Neural crest cell (in vitro differentiated cells): ENCODE measurements at places on chromosomes 11 and 22. TPM values are rescaled to one million over a fixed set of nuclear protein-coding genes. Genes with fewer than 3 reads are reported as not detected.

- H3K4me1 ChIP-seq, result no peaks in the 10 kb centered on the region
- H3K27ac ChIP-seq, result no peak overlapping the region
- H3K4me3 ChIP-seq, result no peak overlapping the region
- DNase-seq, result no peak
Observed at GRCh38 chr11:55697817-55698216, 35.8 kb downstream of the OR4C6 start.

EPS8L2 gene
- 2.6 and 3.9 TPM in 2 replicates for total RNA-seq

GRCh38 chr22:37137131-37137530, 12.6 kb downstream of the IL2RB start:
- H3K27ac ChIP-seq, result no peak overlapping the region
- no peak for DNase-seq
- no peaks in the 10 kb centered on the region for H3K36me3 ChIP-seq

DNA sequence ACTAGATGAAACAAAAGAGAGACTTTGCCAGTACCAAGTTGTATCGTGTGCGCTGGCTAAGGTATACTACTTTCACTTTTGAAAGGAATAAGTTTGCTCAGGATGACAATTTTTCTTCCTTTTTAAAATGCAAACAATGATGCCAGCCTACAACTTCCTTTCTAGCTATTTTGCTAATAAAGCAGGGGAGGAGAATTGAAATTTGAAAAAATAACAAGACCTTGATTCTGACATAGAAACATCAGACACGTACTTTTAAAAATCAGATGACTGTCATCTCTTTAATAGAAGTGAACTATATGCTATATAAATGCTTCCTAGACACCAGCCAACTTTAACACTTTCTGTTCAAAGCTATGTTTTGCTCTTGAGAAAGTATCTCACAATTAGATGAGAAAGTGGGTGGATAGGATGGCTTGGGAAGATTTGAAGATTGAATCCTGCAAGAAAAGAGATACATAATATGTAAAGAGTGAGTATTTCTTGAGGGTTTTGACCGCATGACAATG, 41.7 kb upstream of the BLID start:
- H3K4me3 ChIP-seq, result no peak overlapping the region
- peaks cover 58% of the 10 kb centered on the region for H3K4me1 ChIP-seq
- no peaks in the 10 kb centered on the region for H3K36me3 ChIP-seq
- no peak for DNase-seq

TTC9C gene
- 44.7 and 49.2 TPM in 2 replicates for total RNA-seq

- no peak overlapping the region for H3K4me3 ChIP-seq
- H3K27ac ChIP-seq, result no peak overlapping the region
- H3K36me3 ChIP-seq, result no peaks in the 10 kb centered on the region
- H3K4me1 ChIP-seq, result no peaks in the 10 kb centered on the region
Observed at GRCh38 chr22:47659467-47660223, 897.2 kb downstream of the TBC1D22A start.

DNA sequence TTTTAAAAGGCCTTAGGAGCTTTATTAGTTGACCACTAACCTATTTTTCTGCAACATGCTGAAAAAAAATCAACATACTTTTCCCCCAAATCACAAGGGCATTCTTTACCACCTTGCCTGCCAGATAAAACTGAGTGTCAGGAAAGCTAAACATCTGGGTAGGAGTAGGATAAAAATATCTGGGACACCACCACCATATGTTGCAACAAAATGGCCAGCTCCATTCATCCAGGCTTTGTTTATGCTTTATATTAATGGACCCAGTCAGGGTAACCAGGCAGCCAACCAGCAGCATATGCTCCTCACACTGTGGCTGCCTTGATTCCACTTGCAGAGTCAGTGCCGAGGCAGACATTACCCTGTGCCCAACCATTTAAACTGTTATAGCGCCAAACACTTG, 1024.5 kb downstream of the LRRC4C start:
- no peak overlapping the region for H3K27ac ChIP-seq
- no peaks in the 10 kb centered on the region for H3K27me3 ChIP-seq
- peaks cover 4% of the 10 kb centered on the region for H3K4me1 ChIP-seq
- DNase-seq, result no peak
- H3K4me3 ChIP-seq, result no peak overlapping the region

LMO1 gene
- 1.5 and 1.8 TPM in 2 replicates for total RNA-seq

PIM3 gene
- 29.9 and 31.0 TPM in 2 replicates for total RNA-seq

PICALM gene
- total RNA-seq, result 109 and 111 TPM in 2 replicates

- H3K4me1 ChIP-seq, result no peaks in the 10 kb centered on the region
- no peak overlapping the region for H3K27ac ChIP-seq
- no peaks in the 10 kb centered on the region for H3K27me3 ChIP-seq
- H3K4me3 ChIP-seq, result no peak overlapping the region
- H3K36me3 ChIP-seq, result peaks cover 28% of the 10 kb centered on the region
Observed at GRCh38 chr11:31499576-31500178, 9.7 kb downstream of the IMMP1L start.

- H3K36me3 ChIP-seq, result peaks cover 6% of the 10 kb centered on the region
- no peaks in the 10 kb centered on the region for H3K4me1 ChIP-seq
- no peaks in the 10 kb centered on the region for H3K27me3 ChIP-seq
Observed at GRCh38 chr22:31451709-31452571, 37.7 kb downstream of the EIF4ENIF1 start.

GPHA2 gene
- not detected in 2 replicates for total RNA-seq

- no peaks in the 10 kb centered on the region for H3K27me3 ChIP-seq
- no peaks in the 10 kb centered on the region for H3K4me1 ChIP-seq
- no peaks in the 10 kb centered on the region for H3K36me3 ChIP-seq
- no peak overlapping the region for H3K4me3 ChIP-seq
- DNase-seq, result no peak
- no peak overlapping the region for H3K27ac ChIP-seq
Observed at GRCh38 chr11:16911186-16911585, 103.0 kb downstream of the PLEKHA7 start.

GRCh38 chr22:44276041-44276440, 36.7 kb downstream of the SHISAL1 start:
- peaks cover 3% of the 10 kb centered on the region for H3K27me3 ChIP-seq
- H3K4me3 ChIP-seq, result peak overlapping the region; percentile 2
- peak overlapping the region; percentile 97 for H3K27ac ChIP-seq

DNA sequence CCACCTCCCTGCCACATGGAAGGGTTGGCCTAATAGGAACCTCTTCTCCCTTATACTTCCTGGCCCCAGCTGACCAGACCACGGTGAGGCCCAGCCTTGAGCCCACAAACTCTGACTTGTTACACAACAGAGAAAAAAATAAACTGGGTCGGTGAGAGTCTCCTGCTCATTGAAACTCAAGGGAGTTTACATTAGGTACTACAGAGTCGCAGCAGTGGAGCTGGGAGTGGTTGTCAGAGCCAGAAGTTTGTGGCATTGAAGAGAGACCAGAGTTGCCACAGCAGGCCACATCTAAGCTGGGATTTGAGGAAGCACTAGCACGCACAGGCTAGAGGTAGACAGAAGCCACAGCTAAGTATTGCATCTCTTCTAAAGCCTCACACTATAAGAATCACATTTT, 296.2 kb downstream of the DDX10 start:
- H3K27me3 ChIP-seq, result no peaks in the 10 kb centered on the region
- no peak for DNase-seq
- no peaks in the 10 kb centered on the region for H3K36me3 ChIP-seq
- H3K4me1 ChIP-seq, result peaks cover 19% of the 10 kb centered on the region

- H3K36me3 ChIP-seq, result no peaks in the 10 kb centered on the region
- DNase-seq, result no peak
- no peak within 1 kb of the TSS for H3K27ac ChIP-seq
Observed at GRCh38 chr11:124865181-124865901, at the start of gene ROBO3. ROBO3 (plus strand) TSS chr11:124865432; CDS start chr11:124865578, 146 bp downstream.

DNA sequence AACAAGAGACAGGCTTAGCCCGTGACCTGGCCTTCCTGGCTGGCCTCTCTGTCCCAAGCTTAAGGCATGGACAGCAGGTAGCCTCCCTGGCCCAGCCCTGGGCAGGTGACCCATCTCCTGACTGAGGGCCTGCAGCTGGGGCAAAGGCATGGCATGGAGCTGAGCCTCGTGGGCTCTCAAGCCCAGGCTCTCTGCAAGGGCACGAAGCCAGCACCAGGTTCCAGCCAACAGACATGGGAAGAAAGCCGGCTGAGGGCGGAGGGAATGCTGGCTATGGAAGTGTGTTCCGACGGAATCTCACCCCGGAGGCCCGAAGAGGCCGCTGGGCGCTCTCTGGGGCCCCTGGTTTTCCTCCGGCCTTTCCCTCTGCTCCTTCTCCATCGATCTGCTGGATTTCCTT, 12.9 kb downstream of the DNAL4 start:
- no peak overlapping the region for H3K27ac ChIP-seq
- H3K36me3 ChIP-seq, result no peaks in the 10 kb centered on the region
- H3K4me1 ChIP-seq, result peaks cover 15% of the 10 kb centered on the region
- H3K27me3 ChIP-seq, result no peaks in the 10 kb centered on the region
- H3K4me3 ChIP-seq, result no peak overlapping the region

- H3K36me3 ChIP-seq, result no peaks in the 10 kb centered on the region
- H3K27me3 ChIP-seq, result peaks cover 4% of the 10 kb centered on the region
- no peak for DNase-seq
- H3K27ac ChIP-seq, result no peak overlapping the region
- peaks cover 16% of the 10 kb centered on the region for H3K4me1 ChIP-seq
- H3K4me3 ChIP-seq, result no peak overlapping the region
Observed at GRCh38 chr11:112967082-112967481, 5.9 kb downstream of the NCAM1 start.

DNA sequence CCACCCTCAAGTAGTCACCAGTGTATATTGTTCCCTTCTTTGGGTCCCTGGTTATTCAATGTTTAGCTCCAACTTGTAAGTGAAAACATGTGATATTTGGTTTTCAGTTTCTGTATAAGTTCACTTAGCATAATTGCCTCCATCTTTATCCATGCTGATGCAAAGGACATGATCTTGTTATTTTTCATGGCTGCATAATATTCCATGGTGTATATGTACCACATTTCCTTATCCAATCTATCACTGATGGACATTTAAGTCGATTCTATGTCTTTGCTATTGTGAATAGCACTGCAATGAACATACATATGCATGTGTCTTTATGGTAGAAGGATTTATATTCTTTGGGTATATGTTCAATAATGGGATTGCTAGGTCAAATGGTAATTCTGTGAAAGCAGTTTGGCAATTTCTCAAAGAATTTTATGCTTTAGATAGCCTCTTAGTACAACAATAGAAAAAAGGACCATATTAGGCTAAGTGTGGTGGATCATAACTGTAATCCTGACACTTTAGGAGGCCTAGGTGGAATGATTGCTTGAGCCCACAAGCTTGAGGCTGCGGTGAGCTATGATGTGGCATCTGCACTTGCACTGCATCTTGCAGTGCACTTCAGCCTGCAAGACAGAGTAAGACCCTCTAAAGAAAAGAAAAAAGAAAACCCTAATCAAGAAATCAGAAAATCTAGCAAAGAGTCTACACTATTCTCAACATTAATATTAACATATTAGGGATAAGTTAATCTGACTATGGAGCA, 468.5 kb upstream of the FAT3 start:
- no peaks in the 10 kb centered on the region for H3K27me3 ChIP-seq
- no peaks in the 10 kb centered on the region for H3K4me1 ChIP-seq
- H3K4me3 ChIP-seq, result no peak overlapping the region
- no peak overlapping the region for H3K27ac ChIP-seq
- no peaks in the 10 kb centered on the region for H3K36me3 ChIP-seq

MS4A12 gene
- total RNA-seq, result not detected in 2 replicates

DNA sequence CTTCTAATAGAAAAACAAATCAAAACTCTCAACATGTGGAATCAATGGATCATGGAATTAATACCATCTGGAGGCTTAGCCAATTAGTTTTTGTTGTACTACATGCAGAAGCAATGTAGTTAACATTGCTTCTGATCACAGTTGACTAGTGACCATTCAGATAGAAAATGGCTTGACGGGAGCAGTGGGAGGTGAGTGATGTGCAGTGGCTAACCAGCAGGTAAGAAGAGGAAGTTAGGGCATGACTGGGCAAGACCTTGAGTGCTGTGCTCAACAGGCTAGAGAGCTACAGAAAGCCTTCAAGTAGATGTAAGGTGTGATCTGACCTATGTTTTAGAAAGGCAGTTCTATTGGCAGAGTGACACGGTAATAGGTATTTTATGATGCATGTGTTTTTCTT, 60.7 kb upstream of the ALKBH3 start:
- no peak for DNase-seq
- no peak overlapping the region for H3K27ac ChIP-seq
- H3K27me3 ChIP-seq, result no peaks in the 10 kb centered on the region

TSPAN32 gene
- not detected in 2 replicates for total RNA-seq

DNA sequence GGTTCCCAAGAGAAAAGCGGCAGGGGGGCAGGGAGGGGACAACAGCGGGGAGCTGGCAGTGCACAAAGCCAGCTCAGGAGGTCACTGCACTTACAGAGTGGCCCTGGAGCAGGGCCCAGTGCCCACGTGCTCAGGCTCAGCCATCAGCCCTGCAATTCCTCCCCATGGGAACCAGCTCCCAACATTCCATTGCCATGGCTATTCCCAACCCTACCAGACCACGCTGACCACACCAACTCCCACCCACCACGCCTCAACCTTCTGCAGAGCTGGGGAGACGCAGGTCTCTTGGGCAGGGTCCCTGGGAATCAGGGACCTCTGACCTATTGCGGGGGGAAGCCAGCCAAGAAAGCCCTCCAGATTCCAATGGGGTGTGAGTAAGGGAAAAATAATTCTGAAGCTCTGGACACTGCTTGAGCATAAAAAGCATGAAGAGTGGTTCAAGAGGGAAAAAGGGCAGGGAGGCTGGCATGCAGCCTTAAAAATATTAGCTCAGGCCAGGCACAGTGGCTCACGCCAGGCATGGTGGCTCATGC, 38.3 kb upstream of the TFIP11 start:
- no peak overlapping the region for H3K27ac ChIP-seq
- no peak for DNase-seq
- H3K36me3 ChIP-seq, result no peaks in the 10 kb centered on the region

- DNase-seq, result no peak
- no peaks in the 10 kb centered on the region for H3K27me3 ChIP-seq
- no peak overlapping the region for H3K4me3 ChIP-seq
- no peaks in the 10 kb centered on the region for H3K4me1 ChIP-seq
- H3K27ac ChIP-seq, result no peak overlapping the region
Observed at GRCh38 chr11:10051868-10052586, 242.0 kb downstream of the SBF2 start.

- no peak overlapping the region for H3K27ac ChIP-seq
- no peaks in the 10 kb centered on the region for H3K4me1 ChIP-seq
- H3K4me3 ChIP-seq, result no peak overlapping the region
- DNase-seq, result no peak
- no peaks in the 10 kb centered on the region for H3K27me3 ChIP-seq
- H3K36me3 ChIP-seq, result no peaks in the 10 kb centered on the region
Observed at GRCh38 chr11:87574193-87574592, 536.5 kb downstream of the TMEM135 start.
